ENCODE measurements at places on chromosomes 16 and 17.
A peak's percentile ranks its signal among the peaks of the same experiment; 100 is the strongest.

DNA sequence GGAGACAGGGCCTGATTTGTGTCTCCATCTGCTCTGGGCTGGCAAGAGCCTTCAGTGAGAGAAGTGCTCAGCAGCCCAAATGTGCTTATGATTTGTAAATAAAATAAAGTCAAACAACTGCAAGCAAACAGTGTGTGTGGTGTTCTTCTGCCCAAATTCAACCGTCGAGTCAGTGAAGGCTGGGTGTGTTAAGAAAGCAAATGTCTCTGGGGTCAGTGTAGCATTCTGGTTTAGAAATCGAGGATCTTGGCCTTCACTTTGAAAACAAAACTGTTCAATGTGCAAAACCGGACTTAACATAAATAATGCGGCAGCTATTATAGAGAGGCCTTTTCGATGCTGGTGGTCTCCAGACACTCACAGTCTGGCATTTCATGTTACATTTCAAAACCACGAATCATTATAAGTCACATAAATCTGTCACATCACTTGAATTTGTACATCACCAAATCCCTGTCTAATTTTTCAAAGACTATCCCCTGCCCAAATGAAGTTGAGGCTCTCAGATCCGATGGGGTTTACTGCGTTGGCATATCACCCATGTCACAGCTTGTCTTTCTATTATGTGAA is 158.6 kb upstream of the MYOCD start:
- DNase-seq = no peak

DNA sequence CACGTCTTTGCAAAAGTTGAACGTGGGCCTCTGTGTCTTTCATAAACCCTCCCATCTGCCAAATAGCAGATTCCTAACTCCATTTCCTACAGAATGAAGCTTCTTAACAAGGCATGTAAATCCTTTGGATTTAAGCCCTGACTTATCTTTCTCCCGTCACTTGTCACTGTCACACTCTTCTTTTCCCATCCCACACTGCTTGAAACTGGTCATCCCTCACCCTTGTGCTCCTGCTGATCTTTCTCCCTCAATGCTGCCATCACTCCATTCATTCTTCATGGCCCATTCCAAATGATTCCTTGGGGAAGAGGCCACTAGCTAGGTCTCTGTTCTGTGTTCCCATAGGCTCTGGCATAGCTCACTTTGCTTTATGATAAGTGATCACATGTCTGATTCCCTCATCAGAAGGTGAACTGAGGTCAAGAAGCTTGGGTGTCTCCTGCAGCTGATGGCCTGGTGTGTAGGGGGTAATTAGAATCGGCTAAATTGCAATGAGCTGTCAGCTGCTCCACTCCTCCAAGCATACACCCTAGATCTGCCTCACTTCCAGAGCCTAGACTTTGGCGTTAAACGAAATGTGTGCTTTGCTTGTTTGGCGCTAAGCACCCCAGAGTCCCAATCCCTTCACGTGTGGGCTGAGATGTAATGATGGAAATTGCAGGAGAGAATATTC is 61.7 kb downstream of the PECAM1 start:
- DNase-seq = no peak

- no peak for DNase-seq
Measured at GRCh38 chr17:42591411-42591810, 13.9 kb upstream of the PSMC3IP start.

GRCh38 chr16:16092925-16093627 is 130.2 kb downstream of the ABCC6 start:
- DNase-seq = peak; percentile 90

DNA sequence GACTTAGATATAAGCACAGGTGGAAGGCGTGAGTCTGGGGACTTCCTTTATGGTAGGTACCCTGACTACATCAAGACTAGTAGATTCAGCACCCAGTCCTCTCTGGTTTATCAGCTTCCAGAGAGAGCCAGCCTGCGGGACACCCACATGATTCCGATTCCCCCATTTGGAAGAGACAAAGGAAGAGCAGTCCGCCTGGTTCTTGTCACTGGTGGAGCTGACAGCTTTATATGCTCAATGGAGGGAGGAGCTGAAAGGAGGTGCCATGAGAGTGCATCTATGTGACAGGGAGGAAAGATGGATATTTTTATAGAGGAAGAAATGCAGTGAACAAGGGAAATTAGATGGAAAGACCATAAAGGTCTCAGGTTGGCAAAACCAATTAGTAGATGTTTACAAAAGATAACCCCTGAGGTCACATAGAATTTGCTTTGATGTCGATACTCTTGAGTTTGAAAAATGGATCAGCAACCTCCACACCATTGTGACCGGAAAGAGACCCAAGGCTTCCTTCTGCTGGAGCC is 437.7 kb downstream of the PMP22 start:
- DNase-seq = no peak

- no peak for DNase-seq
Measured at GRCh38 chr16:28495795-28496749, 1.6 kb downstream of the APOBR start.

- no peak for DNase-seq
Measured at GRCh38 chr16:77850636-77851333, 62.4 kb downstream of the VAT1L start.

DNA sequence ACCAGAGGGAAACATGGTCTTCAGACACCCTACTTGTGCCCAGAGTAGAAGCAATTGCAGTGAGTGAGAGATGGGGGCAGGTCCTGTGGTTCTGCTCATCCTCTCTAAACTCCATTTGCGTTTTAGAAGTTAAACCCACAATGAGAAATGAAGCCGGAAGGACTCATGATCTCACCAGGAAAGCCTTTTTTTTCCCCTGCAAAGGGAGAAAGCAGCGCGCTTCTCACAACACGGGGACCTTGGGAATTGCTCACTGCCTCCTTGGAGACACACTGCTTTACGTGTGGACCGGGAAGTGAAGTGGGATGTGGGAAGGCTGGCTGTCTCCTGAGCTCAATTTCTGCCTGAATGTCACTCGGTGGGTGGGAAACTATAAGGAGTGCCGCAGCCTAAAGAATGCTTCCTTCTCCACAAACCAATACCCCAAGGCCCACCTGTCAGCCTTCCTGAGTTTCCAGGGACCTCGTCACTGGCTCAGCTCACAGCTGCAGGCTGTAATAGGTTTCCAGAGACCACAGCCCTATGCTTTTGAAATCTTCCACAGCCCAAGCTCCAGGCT is 365.4 kb downstream of the XYLT1 start:
- no peak for DNase-seq

GRCh38 chr17:33113276-33113990 is 121.8 kb downstream of the SPACA3 start:
- DNase-seq = no peak

GRCh38 chr17:2366747-2367494 is 29.6 kb downstream of the SGSM2 start:
- no peak for DNase-seq

DNA sequence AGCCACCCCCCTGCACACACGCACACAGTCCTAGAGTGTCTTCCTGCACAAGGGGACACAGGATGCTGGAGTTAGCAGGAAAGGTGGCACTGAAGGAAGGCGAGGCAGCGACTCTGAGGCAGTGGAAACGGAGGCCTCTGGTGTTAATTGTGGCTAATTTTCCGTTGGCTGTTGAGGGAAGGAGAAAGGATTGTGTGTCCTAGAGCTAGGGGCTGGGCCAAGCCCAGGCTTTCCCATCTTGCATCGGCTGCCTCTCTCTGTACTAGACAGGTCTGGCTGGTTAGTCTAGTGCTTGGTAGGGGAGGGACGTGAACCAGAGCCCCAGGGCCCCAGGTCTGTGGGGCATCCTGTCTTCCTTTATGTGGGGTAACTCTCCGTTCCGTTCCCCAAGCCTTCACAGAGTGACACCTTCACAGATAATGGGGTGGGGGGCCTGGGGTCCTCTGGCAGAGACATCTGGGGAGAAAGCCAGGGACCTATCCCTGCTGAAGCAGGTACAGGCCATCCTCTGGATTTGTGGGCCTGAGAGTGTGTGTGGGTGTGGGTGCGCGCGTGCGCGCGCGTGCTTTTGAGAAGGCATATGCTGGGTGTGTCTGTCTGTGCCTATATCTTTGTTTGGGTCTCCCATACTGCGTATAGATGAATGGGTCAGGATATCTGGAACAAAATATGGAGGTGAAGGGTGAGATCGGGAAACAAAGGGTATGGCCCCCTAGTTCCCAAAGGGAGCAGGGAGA is at the start of gene CHD3:
Gene CHD3 (plus strand): TSS at position 606 of the 737 bp plus-strand sequence. CDS start 212 bp downstream, outside the sequence.
- DNase-seq = no peak

DNA sequence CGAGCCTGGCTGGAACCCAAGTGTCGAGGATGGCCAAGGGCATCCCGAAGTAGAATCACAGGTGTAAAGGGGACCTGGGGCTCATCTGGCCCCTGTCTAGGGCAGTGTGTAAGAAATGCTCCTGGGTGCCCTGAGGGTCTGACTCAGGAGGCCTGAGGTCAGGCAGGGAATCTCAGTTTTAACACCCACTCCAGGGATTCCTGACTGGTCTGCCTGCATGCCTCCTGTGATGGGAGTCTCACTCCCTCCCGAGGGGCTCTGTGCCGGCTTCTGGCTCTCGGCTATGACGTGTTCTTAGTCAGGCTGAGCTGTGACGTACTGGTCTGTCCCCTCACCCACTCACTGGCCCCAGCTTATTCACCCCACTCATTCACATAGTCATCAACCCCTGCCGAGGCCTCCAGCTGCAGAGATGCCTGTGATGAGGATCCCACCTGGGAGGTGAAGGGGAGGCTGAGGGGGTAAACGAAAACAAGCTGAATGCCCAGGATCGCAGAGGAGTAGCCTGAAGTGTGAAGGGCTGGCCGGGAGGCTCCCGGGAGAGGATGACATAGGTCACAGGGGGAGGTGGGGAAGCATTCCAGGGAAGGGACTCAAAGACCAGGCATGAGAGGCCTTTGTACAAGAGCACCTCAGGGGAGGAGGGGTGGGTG is 23.8 kb downstream of the FAM83G start:
- no peak for DNase-seq

- no peak for DNase-seq
Measured at GRCh38 chr16:87304951-87305350, 12.2 kb downstream of the C16orf95 start.

DNA sequence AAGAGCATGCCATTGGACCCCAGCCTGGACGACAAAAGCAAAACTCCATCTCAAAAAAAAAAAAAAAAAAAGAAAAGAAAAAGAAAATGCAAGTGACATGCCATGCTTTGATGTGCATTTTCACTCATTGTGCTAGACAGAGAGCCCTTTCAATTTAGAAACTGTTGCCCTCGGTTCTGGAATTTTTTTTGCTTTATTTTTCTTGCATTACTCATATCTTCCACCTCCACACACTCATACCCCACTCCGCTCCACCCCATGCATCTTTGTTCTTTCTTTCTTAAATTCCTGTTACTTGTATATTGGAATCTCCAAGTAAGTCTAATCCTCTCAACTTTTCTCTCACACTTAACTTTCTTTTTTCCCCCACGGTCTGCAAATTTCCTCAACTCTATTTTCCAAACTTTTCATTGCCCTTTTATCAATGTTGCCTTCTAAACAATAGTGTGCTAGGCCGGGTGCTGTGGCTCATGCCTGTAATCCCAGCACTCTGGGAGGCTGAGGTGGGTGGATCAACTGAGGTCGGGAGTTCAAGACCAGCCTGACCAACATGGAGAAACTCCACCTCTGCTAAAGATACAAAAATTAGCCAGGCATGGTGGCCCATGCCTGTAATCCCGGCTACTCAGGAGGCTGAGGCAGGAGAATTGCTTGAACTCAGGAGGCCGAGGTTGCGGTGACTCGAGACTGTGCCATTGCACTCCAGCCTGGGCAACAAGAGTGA is 16.8 kb upstream of the SUZ12 start:
- no peak for DNase-seq

DNA sequence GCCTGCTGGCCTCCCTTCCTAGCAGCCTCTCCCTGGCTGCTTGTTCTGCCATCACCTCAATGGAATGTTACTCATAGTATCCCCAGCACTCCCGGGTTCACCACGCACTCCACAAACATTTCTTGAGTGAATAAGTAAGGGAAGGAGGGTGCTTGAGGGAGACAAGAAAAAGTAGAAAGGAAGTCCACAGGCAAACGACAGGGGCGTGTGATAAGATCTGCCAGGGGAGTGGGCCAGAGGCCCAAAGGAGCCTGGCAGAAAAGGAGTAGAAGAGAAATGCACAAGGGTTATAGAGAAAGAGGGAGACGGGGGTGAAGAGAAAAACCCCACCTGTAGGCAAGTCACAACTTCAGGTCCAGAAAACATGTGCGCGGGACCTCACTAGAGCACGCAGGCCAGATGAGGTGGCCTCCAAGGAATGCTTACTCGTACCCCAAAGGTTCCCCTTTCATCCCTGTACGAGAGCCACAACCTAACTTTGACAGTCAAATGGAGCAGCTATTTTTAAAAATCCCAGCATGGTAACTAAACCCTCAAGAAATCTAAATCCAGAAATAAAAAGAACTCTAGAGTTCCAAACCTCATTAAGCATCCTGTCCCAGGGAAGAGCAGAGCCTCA is 6.6 kb downstream of the ZDHHC7 start:
- no peak for DNase-seq

- DNase-seq = no peak
Measured at GRCh38 chr16:81838794-81839193, 59.7 kb downstream of the PLCG2 start.

- no peak for DNase-seq
Measured at GRCh38 chr16:6362321-6362720, 970.3 kb upstream of the RBFOX1 start.

GRCh38 chr17:50507871-50508572 is at the start of gene MYCBPAP:
Gene MYCBPAP, plus strand, starts transcription at chr17:50508439. Its CDS starts 236 bp downstream, at chr17:50508675.
- no peak for DNase-seq

DNA sequence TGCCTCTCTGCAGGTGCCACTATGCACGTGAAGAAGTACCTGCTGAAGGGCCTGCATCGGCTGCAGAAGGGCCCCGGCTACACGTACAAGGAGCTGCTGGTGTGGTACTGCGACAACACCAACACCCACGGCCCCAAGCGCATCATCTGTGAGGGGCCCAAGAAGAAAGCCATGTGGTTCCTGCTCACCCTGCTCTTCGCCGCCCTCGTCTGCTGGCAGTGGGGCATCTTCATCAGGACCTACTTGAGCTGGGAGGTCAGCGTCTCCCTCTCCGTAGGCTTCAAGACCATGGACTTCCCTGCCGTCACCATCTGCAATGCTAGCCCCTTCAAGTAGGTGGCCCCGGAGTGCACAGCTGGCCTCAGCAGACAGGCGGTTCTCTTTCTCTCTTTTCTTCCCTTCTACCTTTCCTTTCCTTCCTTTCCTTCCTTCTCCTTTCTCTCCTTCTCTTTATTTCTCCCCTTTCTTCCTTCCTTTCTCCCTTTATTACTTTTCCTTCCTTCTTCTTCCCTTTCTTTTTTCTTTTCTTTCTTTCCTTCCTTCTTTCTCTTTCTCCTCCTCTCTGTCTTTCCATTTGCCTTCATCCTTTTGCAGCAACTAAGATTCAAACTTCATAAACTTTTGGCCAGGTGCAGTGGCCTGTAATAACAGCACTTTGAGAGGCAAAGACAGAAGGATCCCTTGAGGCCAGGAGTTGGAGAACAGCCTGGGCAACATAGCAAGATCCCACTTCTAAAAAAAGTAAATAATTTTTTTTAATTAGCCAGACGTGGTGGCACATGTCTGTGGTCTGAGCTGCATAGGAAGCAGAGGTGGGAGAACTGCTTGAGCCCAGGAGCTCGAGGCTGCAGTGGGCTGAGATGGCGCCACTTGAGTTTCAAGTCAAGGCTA is 46.7 kb downstream of the SCNN1B start:
- DNase-seq = no peak

GRCh38 chr17:8310601-8311123 is 621 bp downstream of the ARHGEF15 start:
- no peak for DNase-seq

All from COR-L47 (cell line).